ENCODE measurements at places on chromosomes 13 and 19.

DNA sequence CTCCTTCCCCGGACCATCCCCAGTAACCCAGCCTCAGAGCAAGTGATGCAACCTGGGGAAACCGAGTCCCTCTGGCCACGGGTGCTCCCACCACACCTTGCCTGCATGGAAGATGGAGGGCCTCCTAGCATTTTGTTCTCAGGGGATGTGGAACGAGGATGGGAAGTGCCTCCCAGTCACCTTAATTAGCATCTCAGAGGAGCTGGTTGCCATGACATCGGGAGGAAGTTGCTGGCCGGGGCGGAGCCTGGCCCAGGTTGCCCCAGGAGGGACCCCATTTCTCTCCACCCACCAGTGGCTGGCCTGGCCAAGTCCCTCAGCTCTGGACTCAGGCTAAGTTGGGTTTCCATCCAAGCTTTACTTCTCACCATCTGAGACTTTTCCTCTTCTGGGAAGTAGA, 24.1 kb upstream of the PTPRS start:
- no peak for DNase-seq

DNA sequence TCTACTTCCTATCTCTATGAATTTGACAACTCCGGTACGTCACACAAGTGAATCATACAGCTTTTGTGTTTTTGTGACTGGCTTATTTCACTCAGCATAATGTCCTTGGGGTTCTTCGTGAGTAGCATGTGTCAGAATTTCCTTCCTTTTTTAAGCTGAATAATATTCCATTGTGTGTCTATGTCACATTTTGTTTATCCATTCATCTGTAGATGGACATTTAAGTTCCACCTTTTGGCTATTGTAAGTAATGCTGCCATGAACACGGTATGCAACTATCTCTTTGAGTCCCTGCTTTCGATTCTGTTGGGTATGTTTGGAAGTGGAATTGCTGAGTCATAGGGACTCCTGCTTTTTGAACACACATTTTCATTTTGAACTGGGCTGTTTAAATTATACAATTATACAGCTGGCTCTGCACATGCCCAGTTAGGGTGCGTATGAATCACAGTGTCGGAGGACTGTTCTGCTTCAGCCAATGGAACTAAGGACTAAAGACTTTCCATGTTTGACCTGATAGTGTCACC, 43.0 kb upstream of the C13orf42 start:
- no peak for DNase-seq

- DNase-seq = no peak
These were observed 714 bp downstream of the NDFIP2 start for GRCh38 chr13:79481685-79482052.

DNA sequence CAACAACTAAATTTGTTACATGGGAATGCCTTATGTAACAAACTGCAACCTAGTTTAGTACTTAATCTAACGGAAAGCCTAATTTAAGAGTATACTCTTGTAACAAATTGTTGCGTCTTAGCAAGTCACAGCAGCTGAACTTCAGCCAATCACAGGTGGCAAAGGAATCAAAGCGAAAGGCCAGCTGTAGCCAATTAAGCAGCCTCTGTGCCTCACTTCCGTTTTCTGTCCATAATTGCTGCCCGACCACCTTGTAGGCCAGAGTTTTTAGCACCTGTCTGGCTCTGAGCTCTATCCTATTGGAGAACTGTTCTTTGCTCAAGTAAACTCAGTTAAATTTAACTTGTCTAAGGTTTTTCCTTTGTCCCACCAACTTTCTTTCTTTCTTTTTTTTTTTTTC, 18.1 kb upstream of the HSPH1 start:
- DNase-seq = no peak

DNA sequence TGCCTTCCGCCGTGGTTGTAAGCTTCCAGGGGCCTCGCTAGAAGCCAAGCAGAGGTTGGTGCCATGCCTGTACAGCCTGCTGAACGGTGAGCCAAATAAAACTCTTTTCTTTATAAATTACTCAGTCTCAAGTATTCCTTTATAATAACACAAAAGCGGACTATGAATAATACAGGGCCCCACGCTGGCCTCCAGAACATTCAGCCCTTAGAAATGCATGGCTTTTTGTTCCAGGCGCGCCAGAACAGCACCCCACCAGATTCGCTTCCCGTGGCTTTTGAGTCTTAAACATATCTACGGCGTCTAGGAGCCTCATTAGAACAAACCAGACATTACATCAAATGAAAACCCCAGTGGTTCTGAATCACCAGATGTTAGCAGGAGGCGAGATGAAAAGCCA, 75.1 kb downstream of the SLC15A1 start:
- DNase-seq = no peak

GRCh38 chr19:372306-372890, 27.8 kb upstream of the MIER2 start:
- no peak for DNase-seq
